Skin of body (tissue), 3 donors: ENCODE measurements at places on chromosomes 11 and 22.
A peak's percentile ranks its signal among the peaks of the same experiment; 100 is the strongest.

GRCh38 chr11:103862802-103863174 lies 173.7 kb upstream of the DDI1 start:
- DNase-seq = no peak

- no peak for DNase-seq
Observed at GRCh38 chr11:47566149-47566698, 825 bp downstream of the PTPMT1 start.

DNA sequence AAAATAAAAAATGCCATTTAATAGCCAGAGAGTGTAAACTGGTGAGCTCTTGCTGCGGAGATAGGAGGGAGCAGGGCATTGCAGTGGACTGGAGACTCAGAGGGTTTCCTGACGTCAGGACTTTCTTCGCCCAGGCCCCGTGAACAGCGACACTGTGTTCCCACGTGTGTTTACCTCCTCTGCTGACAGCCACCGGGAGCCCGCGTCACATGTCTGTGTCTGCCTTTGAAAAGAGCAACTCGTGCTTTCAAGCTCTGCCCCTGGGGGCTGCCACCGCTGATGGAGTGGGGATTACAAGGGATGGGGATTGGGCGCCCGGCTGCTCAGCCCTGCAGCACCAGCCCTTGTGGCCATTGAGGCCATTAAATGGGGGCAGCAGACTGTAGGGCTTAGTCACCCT lies 3.3 kb downstream of the TANGO2 start:
- DNase-seq = no peak

DNA sequence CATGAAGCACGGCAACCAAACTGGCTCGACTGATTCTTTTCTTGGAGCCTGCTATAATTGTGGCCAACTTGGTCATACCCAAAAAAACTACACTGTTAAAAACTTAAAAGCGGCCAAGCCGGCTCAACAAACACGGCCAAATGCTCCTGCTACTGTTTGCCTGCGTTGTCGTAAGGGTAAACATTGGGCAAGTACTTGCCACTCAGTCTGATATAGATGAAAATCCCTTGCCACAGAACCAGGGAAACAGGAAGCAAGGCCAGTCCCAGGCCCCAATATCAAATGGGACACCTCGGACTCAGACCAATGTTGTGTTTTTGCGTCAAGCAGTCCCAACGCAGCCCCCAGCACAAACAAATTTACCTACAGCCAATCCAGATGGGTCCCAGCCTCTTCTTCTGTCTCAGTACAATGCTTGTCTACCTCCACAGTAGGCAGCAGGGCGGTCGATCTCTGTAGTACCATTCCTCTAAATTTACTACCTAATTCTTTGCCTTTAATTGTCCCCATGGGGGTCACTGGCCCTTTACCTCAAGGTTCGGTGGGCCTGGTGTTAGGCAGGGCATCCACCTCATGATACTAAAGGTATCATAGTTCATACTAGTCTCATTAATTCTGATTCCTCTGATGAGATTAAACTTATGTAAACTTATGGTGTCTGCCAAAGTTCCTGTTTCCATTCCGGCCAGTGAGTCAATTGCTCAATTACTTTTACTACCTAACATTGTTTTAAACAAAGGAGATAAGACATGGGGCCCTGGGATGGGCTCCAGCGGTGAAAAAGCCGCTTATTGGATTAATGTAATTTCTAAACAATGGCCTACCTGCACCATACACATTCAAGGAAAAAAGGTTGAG lies 3.7 kb upstream of the COMT start:
- no peak for DNase-seq

- DNase-seq = peak; percentile 16
Observed at GRCh38 chr11:85946221-85946620, 91.0 kb downstream of the CCDC83 start.

GRCh38 chr11:96986516-96986915 lies 596.7 kb downstream of the JRKL start:
- no peak for DNase-seq

GRCh38 chr11:73059915-73060314 lies 82.2 kb downstream of the FCHSD2 start:
- DNase-seq = no peak
